ENCODE measurements at places on chromosomes 4 and X.

DNA sequence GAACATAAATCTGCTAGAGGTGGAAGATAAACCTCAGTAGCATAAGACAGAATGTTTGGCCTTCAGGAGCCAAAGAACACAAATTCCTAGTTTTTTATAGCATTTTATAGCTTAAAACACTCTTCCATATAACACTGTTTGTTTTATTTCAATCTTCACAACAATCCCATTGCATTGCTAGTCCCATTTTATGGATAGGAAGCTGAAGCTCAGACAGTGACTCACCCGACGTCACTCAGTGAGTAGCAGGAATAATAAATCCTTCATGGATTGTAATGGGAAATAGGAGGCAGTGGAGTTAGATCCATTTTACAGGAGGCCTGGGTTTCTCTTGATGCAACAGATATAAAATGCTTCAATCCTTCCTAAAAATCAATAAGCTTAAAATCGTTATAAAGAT lies 217.5 kb downstream of the RAB28 start:
- no peak for DNase-seq

- DNase-seq = no peak
Observed at GRCh38 chr4:185730387-185730786, 81.6 kb downstream of the SORBS2 start.

- DNase-seq = no peak
Observed at GRCh38 chrX:40147971-40148370, 50.2 kb upstream of the BCOR start.

GRCh38 chrX:40083120-40083978 lies 14.4 kb downstream of the BCOR start:
- DNase-seq = peak; percentile 44

DNA sequence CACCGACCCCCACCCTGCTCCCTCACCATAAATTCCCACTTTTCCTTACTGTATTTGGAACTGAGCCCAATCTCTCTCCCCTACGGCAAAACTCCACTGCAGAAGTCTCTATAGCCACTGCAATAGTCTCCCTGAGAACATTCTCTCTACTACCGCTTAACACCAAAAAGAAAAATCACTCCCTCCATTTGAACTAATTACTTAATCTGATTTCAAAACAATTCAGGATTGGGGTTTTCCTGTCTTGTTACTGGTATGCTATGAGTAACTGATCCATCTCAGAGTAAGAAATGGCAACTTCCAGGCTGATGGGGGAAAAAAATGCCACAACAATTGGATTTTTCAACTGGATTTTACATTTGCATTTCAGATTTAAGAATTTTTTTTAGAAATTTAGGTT lies 5.8 kb downstream of the PAPSS1 start:
- no peak for DNase-seq

- DNase-seq = peak; percentile 8
Observed at GRCh38 chrX:133921764-133922389, 63.5 kb downstream of the GPC3 start.
